ENCODE measurements at places on chromosomes 7 and 10.

GRCh38 chr10:68231817-68232251 is at the start of gene ATOH7:
TSS of gene ATOH7 (minus strand) at chr10:68232113. CDS start at chr10:68231677, 436 bp downstream.
- no peak for DNase-seq

- DNase-seq: no peak
Measured at GRCh38 chr7:107946451-107946850, 55.5 kb downstream of the DLD start.

- DNase-seq: no peak
Measured at GRCh38 chr7:2224934-2225333, 7.8 kb downstream of the MAD1L1 start.

GRCh38 chr10:65753532-65753931 is 1172.3 kb upstream of the LRRTM3 start:
- no peak for DNase-seq

DNA sequence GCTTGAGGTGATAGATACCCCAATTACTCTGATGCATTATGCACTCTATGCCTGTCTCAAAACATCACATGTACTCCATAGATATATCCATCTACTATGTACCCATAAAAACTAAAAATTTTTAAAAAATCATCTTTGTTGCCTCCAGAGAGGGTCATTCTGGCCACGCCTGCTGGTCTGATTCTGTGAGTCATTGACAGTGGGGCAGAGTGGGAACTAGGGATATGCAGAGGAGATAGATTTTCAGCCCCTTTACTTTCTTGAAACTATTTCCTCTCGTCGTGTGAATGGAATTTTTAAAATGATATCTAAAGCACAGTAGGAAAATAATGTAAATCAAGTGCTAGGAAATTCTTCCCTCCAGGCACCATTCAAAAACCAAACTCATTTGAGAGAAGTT is 715.0 kb upstream of the NRP1 start:
- DNase-seq: no peak

GRCh38 chr7:157138424-157139110 is at the start of gene UBE3C:
TSS of gene UBE3C (plus strand) at chr7:157138926. CDS start at chr7:157139273, 347 bp downstream.
- DNase-seq: peak; percentile 73

DNA sequence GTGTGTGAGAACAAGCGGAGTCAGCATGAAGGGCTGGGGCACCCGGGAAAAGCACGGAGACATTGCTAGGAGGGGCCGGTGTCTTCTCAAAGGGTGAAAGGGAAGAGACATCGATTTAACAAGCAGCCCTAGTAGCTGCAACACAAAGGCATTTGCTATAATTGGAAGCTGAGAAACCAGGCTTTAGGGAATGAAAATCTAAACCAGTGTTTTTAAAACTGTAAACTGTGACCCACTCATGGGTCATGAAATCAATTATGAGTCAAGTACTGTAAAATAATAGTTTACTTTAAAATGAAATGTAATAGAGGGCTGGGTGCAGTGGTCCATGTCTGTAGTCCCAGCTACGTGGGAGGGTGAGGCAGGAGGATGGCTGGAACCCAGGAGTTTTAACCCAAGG is 128.7 kb upstream of the RHEB start:
- no peak for DNase-seq

DNA sequence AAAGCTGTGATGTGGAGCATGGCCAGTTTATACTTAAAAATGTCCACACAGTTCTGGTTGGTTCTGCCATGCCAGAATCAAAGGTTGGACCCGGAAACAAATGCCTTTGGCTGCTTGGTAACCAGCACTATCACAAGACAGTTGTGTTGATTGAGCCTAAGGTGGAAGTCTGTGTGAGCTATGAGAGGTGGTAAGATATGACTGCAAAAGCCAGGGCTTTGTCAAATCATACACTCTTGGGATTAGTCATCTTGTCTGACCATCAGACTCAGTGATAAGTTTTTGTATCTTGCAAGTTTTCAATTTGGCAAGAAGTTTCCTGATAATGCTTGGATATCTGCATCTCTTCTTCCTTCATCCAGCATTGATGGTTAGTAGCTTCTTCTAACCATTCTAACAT is 35.5 kb downstream of the GPR141 start:
- DNase-seq: no peak

DNA sequence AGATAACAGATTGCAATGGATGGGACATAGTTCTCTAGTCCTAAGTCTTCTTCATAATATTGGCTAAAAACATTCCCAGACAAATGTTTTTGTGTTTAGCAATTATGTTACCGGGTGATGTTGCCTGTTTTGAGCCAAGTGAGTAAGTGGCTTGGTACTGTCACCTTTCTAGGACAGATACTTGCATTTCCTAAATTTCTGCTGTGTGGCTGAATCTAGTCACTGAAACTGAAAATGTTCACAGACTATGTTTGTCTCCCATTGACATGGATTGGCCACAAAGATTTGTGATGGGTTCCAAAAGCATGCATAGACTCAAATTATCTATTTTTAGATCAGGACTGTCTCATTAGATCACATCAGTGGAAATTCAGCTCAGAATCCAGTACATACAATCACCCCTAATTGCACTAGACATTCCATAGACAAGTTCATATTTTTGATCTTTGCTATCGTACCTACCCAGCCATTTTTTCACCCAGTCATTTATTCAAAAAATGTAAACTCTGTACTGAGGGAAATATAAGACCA is 1222.1 kb upstream of the AUTS2 start:
- DNase-seq: no peak

GRCh38 chr7:37944737-37945054 is 24.3 kb downstream of the EPDR1 start:
- no peak for DNase-seq

- no peak for DNase-seq
Measured at GRCh38 chr7:21370283-21370982, 57.5 kb upstream of the SP4 start.

GRCh38 chr10:85544956-85545355 is 821.6 kb downstream of the GRID1 start:
- DNase-seq: no peak

All from NCI-H1694 treated with DMSO at 0.1 percent for 48 hours (cell line).